Activated CD4-positive, CD25-positive, alpha-beta regulatory T cell treated with anti-CD3 and anti-CD28 coated beads, Interleukin-2, amount 50 U/mL, for 72 hours (primary cell): ENCODE measurements at places on chromosomes 6 and 20.
A peak's percentile ranks its signal among the peaks of the same experiment; 100 is the strongest.

DNA sequence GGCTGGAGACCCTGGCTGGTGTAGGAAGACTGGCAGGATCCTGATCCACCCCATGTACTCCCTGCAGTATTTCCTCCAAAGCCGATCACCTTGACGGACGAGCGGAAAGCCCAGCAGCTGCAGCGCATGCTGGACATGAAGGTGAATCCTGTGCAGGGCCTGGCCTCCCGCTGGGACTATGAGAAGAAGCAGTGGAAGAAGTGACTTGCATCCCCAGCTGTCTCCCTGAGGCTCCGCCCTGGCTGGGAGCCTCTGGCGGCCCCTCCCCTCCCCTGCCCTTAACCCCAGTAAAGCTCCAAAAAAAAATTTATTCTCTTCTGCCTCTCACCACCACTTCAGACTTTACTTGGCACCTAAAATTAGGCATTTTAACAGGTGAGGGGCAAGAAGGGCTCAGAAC, 7.0 kb downstream of the COX4I2 start:
- no peak for DNase-seq

DNA sequence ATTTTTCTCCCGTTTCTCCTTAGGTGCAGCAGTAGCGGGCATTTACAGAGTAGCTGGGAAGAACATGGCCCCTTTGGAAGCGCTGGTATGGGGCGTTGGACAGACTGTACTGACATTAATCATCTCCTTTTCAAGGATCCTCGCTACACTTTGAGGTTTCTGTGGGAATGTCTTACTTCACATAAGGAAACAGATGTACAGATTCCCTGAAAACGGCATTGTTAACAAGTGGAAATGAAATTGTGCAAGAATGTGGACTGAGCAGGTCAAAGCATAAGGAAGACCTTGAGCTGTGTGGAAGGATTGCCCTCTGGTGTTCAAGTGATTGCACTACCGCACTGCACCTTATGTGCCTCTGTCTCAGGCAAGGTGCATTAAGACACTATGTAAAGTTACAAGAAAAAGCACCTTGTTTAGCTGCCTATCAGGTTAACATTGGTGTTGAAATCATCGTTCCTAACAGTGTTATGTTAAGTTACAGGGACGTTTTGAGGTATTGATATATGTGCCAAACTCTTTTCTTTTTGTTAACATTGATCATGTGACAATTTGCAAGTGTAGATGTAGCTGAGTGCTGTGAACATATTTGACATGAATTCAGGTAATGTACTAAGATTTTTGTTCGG, 38.0 kb downstream of the TMEM170B start:
- peak; percentile 36 for DNase-seq

GRCh38 chr20:11379257-11380011, 538.3 kb upstream of the BTBD3 start:
- no peak for DNase-seq

DNA sequence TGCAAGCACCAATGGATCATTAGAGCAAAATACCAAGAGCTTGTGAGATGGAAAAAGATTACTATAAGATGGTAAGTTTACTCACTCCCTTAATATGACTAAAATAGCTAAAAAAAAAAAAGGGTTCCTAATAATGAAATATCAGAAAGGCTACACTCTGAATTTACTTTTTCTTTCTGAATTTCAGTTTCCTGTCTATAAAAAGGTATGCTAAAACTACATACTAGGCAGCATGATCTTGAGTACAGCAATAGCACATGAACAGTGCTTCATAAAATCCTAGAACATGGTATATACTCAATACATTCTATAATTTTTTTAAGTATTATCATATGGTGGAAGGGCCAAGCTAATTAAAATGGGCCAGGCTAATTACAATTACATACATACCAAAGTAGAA, 24.0 kb upstream of the FAM135A start:
- DNase-seq = no peak

GRCh38 chr6:137763886-137764285, 103.2 kb upstream of the TNFAIP3 start:
- no peak for DNase-seq
